Activated CD4-positive, alpha-beta T cell treated with anti-CD3 and anti-CD28 coated beads, Interleukin-2, amount 10 ng/mL, durations not matched to agents 7 days and 5 days (primary cell): ENCODE measurements at places on chromosomes 11 and 22. TPM values are rescaled to one million over a fixed set of nuclear protein-coding genes. Genes with fewer than 3 reads are reported as not detected.

DNA sequence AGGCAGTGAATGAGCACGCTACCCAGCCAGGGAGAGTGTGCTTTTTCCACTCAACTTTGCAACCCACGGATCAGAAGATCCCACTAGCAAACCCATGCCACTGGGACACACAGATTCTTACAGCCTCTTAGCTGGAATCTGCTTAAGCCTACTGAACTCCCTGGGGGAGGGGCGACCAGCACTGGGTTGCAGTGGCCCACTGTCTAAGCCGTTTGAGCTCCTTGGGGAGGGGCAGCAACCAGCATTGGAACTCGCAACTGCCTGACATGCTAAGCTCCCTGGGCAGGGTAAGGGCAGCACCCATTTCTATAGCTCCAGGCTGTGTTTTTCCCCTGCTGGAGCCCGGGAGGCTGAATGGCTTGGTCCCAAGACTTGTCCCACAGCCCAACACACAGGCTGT, 99.6 kb downstream of the FAM168A start:
- no peak overlapping the region for H3K4me3 ChIP-seq
- no peak overlapping the region for H3K27ac ChIP-seq
- peaks cover 15% of the 10 kb centered on the region for H3K4me1 ChIP-seq
- H3K27me3 ChIP-seq = no peaks in the 10 kb centered on the region

- DNase-seq = no peak
- H3K36me3 ChIP-seq = peaks cover 2% of the 10 kb centered on the region
- H3K4me1 ChIP-seq = peaks cover 6% of the 10 kb centered on the region
Observed at GRCh38 chr11:61476371-61476770, 32.2 kb upstream of the LRRC10B start.

DNA sequence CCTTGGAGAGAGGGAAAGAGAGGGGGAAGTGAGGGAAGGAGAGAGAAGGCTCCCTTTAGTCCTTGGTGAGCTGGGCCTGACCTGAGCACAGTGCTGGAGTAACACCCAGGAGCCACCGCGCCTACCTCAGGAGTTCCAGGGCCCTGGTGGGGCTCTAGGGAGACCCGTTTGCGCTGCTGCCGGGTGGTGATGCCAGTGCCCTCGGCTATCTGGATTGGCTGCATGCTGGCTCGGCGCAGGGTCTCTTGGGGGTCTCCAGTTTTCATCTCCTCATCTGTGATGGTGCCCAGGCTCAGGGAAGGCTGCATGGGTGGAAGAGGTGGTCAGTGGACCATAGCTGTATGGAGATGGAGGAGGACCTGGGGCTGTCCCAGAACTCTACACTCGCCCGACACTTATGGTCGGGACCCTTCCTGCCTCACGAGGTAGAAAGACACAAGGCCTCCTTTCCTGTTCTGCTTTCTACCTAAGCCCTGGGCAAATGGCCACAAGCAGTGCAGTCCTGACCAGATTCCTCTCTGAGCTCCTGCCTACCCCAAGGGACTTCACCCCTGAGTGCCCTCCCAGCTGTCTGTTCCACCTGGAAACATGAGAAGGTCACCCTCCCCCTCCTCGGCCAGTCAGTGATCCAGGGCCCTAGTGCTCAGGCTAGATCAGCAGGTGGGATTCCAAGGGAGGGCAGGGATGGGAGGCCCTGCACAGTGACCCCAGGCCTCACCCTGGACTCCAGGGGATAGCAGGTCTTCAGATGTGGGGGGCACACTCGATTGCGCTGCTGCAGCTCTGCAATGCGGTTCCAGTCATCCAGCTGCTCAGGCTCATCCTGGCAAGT, 6.0 kb downstream of the IL18BP start:
- H3K4me1 ChIP-seq = peaks cover 2% of the 10 kb centered on the region
- H3K36me3 ChIP-seq = peaks cover 67% of the 10 kb centered on the region
- no peaks in the 10 kb centered on the region for H3K27me3 ChIP-seq
- H3K4me3 ChIP-seq = no peak overlapping the region
- no peak overlapping the region for H3K27ac ChIP-seq
- DNase-seq = no peak

- no peaks in the 10 kb centered on the region for H3K27me3 ChIP-seq
- H3K4me1 ChIP-seq = no peaks in the 10 kb centered on the region
Observed at GRCh38 chr11:45161252-45162063, 15.0 kb downstream of the PRDM11 start.

GRCh38 chr22:27581688-27582087, 219.9 kb downstream of the MN1 start:
- DNase-seq = no peak
- no peaks in the 10 kb centered on the region for H3K27me3 ChIP-seq
- no peak overlapping the region for H3K4me3 ChIP-seq

DNA sequence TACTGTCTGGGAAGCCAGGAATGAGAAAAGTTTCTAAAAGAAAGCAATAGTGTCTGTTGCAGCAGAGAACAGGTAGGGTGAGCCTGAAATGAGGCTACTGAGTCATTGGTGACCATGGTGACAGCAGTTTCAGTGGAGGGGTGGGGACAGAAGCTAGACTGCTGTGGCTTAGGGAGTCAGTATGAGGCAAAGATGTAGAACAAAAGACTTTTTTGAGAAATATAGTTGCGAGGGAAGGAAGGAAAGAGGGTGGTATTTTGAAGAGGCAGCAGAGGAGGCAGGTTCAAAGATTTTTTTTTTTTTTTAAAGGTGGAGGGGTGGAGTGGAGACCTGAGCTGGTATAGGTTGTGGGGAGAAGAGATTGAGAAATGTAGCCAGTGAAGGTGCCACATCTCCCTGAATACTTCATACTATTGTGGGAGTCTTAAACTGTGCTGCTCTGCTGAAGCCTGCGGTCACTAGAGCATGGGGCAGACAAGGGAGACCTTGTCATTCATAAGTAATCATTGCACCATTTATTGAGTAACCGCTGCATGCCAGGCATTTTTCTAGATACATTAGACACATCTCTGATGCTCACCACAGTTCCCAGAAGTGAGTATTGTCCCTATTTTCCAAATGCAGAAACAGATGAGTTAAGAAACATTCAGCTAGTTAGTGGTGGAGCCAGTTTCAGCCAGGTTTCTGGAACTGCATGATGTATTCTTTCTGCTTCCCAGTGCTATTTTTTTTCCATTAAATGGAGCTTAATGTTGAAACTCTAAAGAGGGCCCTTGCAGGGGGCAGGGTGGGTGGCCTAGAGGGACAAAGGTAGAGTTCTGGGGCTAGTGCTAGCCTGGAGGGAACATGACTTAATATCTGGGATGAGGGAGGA, 49.9 kb downstream of the STIM1 start:
- peak overlapping the region; percentile 81 for H3K27ac ChIP-seq
- peak; percentile 78 for DNase-seq
- peaks cover 14% of the 10 kb centered on the region for H3K36me3 ChIP-seq
- peaks cover 76% of the 10 kb centered on the region for H3K4me1 ChIP-seq

DNA sequence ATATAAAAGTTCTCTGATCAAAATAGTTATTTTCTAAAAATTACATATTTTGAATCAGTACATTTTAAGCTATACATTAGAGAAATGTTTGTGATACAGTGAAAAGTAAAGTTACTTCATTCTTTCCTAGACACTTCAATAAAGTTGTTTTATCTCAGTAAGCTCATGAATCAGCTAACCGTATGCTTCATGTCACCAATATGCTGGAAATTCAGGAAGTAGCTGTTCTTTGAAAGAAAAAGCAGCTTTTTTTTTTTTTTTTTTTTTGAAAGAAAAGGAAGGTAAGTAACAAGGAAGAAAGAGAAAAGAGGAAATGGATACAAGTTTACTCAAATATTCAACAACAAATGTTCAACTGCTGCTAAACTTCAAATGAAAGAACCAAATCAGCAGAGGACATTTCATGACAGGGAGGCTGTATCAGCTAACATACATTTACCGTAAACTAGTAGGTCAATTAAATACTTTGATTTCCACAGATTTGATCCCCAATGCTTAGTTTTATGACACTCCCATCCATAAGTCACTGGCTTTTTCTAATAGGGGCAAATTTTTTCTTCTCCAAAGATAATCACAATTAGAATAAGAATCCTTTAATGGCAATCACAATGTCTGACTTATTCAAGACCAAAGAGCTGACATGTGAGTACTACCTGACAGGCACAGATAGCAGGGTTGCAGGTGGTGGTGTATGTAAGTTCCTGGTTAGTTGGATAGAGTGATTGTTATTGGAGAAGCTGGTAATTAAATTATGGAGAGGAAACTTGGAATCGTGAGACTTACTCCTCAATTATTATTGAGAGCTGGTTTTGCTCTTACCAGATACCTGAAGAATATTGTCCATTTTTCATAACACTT, 754 bp downstream of the OR52A1 start:
- H3K27me3 ChIP-seq = no peaks in the 10 kb centered on the region
- no peaks in the 10 kb centered on the region for H3K4me1 ChIP-seq
- DNase-seq = no peak
- H3K27ac ChIP-seq = no peak overlapping the region

The CYB5R2 gene
- total RNA-seq = 0.33 TPM

The GAS2L1 gene
- 5.1 TPM for total RNA-seq
